AG20443 (cell line): ENCODE measurements at places on chromosomes 7 and 10.

DNA sequence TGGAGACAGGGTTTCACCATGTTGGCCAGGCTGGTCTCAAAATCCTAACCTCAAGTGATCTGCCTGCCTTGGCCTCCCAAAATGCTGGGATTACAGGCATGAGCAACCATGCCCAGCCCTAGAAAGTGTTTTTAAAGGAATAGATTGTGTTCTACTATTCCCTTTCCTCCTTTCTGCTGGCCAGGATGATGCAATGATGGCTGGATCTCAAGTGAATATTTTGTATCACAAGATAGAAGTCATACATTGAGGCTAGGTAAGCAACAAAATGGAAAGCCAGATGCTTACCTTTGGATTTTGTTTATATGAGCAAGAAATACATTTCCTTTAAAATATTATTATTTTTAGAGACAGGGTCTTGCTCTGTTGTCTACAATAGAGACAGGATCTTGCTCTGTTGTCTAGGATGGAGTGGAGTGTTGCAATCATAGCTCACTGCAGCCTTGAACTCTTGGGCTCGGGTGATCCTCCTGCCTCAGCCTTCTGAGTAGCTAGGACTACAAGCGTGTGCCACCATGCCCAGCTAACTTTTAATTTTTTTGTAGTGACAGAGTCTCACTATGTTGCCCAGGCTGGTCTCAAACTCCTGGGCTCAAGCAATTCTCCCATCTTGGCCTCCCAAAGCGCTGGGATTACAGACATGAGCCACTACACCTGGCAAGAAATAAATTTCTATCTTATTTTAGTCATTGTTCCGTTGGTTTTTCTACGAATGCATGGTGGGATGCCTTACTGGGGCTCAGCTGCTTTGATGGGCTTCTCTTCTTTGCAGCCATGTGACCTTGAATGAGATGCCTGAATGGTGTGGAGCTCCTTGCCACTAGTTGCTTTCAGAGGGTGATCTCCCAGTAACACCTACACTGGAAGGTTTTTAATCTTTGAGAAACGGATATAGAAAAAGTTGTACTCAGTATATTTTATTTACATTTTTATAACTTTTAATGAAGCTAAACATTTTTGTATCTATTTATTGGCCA, 5.8 kb upstream of the AEBP1 start:
- no peak for DNase-seq

- no peak for DNase-seq
Measured at GRCh38 chr7:37304921-37305320, 143.7 kb downstream of the ELMO1 start.

GRCh38 chr7:157486007-157486755, 149.4 kb downstream of the DNAJB6 start:
- DNase-seq, result no peak

DNA sequence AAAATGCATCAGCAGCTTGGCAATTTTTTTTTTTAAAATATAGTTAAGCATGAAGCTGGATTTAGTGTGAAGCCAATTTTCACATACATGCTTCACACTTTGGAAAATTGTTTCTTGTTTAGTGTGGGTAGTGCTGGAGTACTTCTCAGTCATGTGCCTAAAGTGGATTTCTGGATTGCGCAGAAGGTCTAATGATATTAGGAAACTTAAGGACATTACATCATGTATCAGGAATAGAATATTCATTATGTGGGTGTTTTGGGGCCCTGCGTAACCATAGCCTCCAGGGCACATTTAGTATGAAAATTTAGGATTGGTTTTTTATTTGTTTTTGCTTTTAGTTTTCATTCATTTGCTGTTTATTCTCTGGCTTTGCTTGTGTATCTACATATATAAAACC, 28.8 kb upstream of the BNIP3 start:
- DNase-seq, result no peak

DNA sequence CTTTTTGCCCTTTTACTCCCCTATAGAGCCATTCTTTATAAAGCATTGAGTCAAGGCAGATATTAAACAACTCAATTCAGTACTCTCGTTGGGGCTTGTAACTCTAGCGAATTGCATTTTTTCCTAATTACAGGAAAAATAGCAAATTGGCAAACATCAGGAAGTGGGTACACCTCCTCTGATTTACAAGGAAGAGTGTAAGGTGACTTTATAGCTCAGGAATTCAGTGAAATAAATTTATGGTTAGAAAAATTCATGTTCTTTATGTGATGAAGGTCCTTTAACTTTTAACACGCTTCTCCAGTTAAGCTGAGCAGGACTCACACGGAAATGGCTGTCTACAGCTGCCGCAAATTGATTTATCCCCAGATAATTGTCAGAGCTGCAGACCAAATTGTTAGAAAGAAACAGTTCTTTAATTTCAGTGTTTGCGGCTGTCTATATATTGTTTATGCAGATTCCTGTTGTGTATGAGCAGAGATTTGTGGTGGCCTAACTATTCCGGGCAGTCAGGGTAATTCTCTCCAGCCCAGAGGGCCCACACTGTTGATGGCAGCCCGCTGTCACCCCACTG, 151.1 kb upstream of the MKI67 start:
- no peak for DNase-seq

DNA sequence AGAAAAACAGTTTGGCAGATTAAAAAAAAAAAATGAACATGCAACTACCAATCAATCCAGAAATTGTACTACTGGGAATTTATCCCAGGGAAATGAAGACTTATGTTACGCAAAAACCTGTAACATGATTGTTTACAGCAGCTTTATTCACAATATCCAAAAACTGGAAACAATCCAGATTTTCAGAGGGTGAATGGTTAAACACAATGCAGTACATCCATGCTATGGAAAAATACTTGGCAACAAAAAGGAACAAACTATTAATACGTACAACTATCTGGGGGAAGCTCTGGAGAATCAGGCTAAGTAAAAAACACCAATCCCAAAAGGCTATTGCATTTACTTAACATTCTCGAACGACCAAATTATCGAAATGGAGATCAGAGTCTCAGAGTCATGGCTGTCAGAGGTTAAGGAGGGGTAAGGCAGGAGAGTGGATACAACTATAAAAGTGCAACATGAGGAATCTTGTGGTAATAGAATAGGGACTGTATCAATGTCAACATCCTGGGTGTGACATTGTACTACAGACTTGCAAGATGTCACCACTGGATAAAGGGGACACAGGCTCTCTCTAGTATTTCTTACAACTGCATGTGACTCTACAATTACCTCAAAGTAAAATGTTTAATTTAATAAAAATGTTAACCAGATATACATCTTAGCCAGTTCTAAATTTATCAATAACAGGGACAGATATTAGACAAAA, 21.5 kb upstream of the RUFY2 start:
- no peak for DNase-seq

DNA sequence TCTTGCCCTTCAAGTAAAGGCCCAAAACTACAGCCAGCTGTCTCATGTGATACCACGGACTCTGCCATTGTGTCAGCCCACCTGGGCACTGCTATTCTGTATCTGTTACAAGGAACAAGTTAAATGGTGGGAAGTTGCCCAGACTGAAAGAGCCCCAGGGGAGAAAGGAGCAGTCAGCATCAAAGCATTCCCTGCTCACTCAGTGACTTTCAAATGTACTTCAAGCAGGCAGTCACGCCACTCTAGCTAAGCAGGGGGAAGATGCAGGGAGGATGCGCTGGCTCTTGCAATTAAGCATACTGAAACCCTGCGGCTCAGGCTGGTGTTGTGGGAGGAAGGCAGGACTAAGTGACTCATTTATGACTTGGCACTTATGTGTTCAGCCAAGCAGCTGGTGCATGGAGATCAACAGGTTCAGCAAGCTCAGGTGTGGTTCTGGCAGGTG, 1249.6 kb downstream of the TYW1 start:
- DNase-seq, result no peak

DNA sequence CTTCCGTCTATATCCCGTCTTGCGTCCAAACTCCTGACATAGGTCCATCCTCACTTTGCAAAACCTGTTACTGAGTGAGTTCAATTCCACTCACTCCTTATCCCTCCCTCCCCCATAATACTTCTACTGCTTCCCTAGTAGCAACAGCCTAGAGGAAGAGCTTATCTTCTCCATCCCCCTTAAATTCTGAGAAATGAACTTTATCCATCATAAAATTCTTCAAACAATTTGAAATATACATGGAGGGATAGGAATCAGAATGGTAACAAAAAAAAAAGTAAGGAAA, 27.6 kb downstream of the SEMA3C start:
- no peak for DNase-seq

DNA sequence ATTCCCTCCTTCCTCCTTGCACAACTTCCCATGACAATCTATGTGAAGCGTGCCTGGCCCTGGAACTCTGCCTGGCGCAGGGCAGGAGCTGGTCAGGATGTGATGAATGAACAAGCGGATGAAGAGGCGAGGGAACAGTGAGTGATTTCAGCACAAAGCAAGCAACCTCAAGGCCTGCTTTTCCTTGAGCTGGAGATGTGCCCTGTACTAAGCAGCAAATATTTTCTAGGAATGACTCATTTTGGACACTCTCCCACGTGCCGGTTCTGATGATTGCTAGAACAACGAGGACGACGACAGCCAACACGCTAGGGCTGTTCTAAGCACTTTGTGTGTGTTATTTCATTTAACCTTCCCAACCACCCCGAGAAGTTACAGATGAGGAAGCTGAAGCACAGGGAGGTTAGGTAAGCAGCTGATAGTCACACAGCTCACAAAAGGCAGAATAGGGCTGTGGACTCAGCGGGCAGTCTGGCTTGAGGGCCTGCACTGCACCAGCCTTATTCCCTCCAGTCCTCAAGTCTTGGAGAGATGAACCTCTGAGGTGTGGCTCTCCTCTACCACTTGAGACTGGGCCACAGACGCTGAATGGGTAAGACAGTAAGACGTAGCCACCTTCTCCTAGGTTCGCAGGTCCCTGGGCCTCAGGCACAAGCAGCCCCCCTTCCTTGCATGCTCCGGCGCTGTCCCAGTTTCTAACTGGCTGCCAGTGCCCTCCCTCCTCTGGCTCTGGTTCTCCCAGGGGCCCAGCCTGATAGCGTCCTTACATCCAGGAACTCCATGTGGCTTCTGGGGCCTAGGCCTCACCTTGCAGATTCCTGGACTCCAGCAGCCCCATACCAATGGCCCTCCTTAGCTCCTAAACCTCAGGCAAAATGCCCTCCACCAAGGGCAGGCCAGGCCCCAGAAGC, 59.0 kb downstream of the YKT6 start:
- DNase-seq, result peak; percentile 92

- no peak for DNase-seq
Measured at GRCh38 chr10:129472696-129473555, 5.9 kb downstream of the MGMT start.

DNA sequence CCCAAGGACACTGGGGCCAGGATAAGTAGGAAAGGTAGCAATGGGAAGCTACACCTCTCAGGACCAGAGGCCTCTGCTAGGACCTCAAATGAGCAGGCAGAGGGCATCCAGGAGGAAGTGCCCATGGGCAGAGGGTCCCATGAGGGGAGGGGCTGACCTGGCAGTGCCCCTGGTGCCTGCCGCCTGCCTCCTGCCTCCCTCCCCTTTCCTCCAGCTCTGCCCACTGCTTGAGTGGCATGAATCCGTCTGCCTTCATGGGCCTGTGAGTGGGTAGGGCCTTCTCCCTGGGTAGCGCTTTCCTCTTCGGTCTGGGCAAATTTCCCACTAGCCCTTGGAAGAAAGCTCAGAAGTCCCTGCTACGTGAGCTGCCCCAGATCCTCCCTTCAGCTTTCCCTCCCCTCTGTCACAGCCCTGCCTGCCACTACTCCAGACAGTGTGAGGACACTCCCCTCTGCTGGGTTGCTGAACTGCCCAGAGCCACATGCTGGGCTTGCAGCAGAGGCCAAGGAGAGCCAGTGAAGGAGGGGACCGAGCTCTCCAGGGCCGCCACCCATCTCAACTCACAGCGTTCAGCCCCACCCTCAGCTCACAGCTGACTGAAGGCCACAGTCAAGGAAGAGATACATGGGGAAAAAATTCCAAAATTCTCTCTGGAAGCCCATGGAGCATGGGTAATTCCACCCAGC, 141.4 kb downstream of the ARHGAP22 start:
- peak; percentile 86 for DNase-seq

DNA sequence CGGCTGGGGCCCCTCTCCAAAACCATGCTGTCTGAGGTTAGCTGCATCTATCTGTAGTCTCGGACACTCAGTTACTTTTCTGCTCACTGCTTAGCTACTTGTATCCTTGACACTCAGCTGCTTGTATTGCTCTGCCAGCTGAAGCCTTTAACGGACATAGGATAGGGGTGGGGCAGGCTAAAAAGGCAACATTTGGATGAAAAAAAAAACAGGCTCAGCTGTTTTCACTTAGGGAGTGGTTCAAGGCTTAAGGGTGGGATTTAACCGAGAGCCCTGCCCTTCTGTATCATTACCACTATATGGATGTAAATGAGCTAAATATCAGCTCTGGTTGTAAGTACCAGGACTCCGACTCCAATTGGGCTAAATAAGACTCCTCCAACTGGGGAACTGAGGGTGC, 28.6 kb downstream of the LSMEM1 start:
- DNase-seq, result no peak

- no peak for DNase-seq
Measured at GRCh38 chr10:16585103-16585502, 63.4 kb upstream of the C1QL3 start.

GRCh38 chr7:41333511-41333910, 369.4 kb downstream of the INHBA start:
- no peak for DNase-seq

- DNase-seq, result no peak
Measured at GRCh38 chr7:138325434-138325833, 134.6 kb upstream of the TRIM24 start.

GRCh38 chr7:27251652-27252590, 9.3 kb downstream of the EVX1 start:
- DNase-seq, result no peak

DNA sequence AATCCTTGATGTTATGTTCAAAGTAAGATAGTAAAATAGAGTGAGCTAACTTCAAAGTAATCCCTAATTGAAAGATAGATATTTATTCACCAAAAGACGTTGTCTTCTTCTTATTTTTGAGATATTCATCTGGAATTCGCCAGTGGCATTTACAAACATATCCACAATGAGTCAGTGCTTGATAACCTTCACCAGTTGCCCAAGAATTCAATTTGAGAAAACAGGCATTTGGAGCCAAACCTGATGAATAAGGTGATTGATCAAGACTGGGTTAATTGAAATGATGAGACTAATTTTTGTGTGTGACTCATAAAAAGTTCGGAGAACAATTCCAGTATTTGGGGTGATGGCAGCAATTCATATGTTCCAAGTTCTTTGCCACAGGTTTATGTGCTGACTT, 344.0 kb downstream of the ARL4A start:
- no peak for DNase-seq
